ENCODE measurements at places on chromosomes 13 and 19. TPM values are rescaled to one million over a fixed set of nuclear protein-coding genes. Genes with fewer than 3 reads are reported as not detected.

GRCh38 chr19:58516964-58517833 lies 2.4 kb downstream of the ZBTB45 start:
- no peak for DNase-seq

- no peak for DNase-seq
Observed at GRCh38 chr13:30442926-30443325, 20.6 kb downstream of the UBE2L5 start.

DNA sequence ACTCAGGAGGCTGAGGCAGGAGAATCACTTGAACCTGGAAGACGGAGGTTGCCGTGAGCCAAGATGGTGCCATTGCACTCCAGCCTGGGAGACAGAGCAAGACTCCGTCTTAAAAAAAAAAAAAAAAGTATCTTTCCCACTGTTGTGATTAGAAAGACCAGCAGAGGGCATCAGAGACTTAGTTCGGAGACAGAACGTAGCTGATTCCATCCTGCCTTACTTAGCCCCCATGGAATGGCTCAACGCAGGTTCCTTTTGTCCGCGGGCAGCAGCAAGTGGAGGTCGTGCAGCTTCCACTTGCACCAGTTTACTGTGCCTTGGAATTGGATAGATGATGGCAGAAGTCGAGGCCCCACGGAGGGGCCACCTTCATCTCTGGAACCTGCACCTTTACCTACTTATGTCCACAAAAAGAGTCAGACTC lies 8.1 kb downstream of the TIMM29 start:
- peak; percentile 71 for DNase-seq

GRCh38 chr19:41767115-41767514 lies 11.8 kb downstream of the CEACAM6 start:
- DNase-seq = no peak

DNA sequence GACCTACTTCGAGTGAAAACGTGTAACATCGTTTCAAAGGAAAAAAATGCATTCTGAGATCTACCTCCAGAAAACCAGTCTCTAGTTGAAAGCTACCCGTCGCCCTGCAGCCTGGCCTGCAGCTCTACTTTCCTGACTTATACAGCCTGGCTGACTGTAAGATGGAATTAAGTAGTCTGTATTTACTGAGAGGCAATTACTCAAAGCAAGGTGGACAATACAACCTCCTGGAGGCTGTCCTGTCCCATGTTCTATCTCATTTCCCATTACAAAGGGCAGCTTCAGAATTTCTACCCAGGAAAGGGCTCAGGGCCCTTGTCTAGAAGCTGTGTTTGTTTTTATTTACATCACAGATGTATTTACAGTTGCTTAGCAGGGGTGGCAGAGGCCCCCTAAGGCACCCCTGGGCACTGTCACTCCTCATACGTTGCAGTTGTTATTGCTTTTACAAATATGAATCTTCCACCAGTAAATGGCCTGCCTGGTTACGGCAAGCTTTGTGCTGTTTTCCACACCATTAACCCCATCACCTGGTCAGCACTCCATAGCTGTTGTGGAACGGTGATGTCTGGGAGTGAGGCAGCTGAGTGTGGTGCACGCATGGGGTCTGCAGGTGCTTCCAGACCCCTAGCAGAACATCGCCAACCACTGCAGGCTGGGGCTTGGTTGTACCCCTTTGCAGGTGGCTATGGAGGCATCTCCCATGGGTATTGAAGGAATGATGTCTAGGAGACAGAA lies 46.3 kb upstream of the MTIF3 start:
- DNase-seq = no peak

DNA sequence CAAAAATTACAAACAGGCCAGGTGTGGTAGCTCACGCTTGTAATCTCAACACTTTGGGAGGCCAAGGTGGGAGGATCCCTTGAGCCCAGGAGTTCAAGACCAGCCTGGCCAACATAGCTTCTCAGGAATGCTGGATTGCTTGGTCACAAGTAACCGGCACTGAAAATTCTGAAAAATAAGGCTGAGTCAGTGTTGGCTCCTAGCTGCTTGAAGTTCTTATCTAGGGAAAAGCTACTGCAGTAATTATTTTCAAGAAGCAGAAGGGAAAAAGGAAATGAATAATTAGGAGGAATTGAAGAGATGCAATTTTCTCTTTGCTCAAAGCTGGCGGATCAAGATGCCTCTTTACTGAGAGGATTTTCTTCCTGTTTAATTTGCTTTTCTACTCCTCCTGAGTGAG lies 75.0 kb upstream of the GTF3A start:
- no peak for DNase-seq

- peak; percentile 41 for DNase-seq
Observed at GRCh38 chr19:19554074-19555023, 16.3 kb downstream of the CILP2 start.

DNA sequence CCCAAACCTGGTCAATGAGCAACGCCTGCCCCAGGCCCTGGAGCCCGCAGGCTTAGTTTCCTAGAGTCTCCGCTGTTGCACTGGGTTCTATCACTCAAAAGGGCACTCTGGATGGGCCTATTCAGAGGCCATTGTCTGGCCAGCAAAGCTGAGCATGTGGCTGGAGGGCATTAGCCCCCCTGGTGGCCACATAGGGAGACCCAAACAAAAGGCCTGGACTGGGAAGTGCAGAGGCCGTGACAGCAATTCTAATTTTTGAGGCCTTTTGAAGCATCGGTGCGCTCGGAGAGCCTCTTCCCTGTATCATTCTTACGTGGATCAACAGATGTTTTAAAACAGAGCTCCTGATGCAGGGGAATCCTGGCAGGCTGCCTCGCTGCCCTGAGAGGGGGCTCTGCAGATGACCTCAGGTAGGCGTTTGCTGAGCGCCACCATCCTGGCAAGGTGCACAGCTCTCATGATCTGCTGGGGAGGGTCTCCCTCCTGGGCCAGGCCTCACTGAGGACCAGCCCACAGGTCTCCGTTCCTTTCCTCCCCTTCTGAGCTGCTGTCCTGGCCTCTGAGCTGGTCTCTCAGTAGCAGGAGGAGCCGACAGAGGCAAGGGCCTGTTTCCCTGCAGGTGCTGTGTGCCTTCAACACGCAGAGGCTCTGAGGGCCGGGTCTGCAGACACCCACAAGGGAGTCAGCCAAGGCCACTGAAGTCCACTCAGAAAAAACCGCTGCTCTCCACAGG lies 190.5 kb downstream of the URI1 start:
- no peak for DNase-seq

DNA sequence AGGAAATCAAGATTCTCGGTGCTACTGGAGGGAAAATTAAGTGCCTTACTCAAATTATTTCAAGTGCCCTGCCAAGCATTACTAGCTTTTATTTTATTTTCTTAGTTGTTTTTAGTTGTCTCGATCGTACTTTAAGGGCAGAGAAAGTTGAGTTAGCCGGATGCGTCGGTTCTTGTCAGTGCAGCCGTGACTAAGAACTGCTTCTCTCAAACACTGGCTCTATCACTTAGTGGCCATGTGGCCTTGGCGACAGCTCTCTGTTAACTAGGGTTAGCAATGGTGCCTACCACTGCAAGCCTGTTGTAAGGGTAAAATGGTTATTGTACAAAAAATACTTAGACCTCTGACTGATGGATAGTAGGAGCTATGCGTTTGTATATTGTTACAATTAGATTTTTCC lies 227.8 kb downstream of the KATNAL1 start:
- DNase-seq = no peak

GRCh38 chr13:100674572-100674871 lies at the start of gene TMTC4:
Gene TMTC4, minus strand, starts transcription at chr13:100674795. Its CDS starts 4,433 bp downstream, at chr13:100670362.
- DNase-seq = no peak

- no peak for DNase-seq
Observed at GRCh38 chr13:85406269-85406975, 392.8 kb downstream of the SLITRK6 start.

GRCh38 chr19:47022541-47023447 lies 3.2 kb downstream of the NPAS1 start:
- DNase-seq = no peak

SHISA7 gene
- not detected for total RNA-seq

DIAPH3 gene
- total RNA-seq = 8.1 TPM

SIGLEC12 gene
- total RNA-seq = not detected

KASH5 gene
- not detected for total RNA-seq

COMMD6 gene
- total RNA-seq = 50.9 TPM

ZNF772 gene
- total RNA-seq = 0.31 TPM

POLR1G gene
- total RNA-seq = 68.2 TPM

VSTM2B gene
- total RNA-seq = not detected
